CD8-positive, alpha-beta memory T cell (primary cell): ENCODE measurements at places on chromosomes 5 and 9.

DNA sequence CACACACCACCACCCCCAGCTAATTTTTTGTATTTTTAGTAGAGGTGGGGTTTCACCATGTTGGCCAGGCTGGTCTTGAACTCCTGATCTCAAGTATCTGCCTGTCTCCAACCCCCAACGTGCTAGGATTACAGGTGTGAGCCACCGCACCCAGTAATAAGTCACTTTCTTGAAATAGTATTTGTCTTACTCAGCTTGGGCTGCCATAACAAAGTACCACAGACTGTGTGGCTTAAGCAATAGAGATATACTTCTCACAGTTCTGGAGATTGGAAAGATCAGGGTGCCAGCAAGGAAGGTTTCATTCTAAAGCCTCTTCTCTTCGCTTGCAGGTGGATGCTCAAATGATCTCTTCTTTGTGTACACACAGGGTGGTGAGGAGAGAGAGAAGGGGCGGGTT, 99.8 kb downstream of the ARRDC3 start:
- no peak for DNase-seq

DNA sequence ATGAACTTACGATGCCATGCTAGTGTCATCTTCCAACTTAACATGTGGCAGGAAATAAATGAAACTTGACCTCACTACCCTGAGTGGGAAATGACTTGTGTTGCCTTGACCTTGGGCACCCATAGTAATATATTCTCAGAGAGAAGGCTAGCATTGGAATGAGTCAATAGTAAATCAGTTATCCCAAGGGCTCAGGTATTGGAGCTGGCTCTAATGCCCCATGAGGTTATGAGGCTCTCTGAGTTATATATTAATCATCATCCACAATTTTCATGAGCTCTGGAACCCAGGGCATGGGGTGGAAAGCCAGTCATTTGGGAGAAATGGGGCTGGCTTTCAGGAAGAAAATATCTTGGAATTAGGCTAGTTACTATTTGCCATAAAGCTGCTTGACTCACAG, 42.4 kb upstream of the SMIM32 start:
- DNase-seq = no peak

DNA sequence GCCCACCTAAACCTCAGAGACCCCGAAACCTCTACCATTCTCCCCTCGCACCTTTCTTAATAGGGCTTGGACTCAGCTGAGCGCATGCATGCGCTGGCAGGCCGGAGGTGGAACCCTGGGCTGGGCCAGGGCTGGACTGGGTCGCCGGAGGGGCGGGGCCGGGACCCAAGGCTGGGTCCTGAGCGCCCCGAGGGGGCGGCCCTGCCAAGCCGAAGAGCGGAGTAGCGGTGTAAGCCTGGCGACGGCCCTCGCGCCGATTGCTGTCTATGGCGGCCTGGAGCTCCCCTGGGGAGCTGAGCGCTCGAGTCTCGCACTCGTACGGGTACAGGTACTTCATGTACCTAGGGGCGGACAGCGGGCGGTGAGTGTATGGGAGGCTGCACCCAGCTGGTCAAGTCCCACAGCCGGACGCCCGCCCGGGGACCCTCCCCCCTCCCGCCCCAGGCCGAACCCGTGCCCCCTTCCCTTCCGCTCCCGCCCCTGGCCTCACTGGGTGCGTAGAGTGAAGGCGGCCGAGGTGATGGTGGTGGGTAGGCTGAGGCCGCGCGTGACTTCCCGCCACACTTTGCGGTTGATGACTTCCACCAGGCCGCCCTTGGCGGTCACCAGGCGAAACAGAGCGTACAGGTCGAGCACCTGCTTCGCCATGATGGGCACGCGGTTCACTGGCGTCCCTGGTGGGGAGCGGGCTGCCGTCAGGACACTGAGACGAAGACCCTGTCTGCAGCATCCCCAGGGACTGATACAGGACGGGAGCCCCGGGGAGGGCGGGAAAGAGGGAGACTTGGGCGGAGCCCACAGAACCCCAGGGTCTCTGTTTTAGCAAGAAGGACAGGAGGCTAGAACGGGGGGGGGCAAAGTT, 3.3 kb upstream of the DCTN3 start:
- no peak for DNase-seq

DNA sequence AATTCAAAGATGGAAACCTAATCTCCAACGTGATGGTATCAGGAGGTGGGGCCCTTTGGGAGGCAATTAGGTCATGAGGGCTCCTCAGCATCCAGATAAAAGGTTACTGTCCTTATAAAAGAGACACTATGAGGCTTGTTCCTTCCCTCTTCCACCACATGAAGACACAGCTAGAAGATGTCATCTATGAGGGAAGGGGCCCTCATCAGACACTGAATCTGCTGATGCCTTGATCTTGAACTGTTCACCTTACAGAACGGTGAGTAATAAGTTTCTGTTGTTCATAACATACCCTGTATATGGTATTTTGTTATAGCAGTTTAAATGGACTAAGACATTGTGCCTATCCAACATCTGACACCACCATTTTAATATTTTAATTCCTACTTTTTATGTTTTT, 19.7 kb upstream of the CCNH start:
- no peak for DNase-seq

DNA sequence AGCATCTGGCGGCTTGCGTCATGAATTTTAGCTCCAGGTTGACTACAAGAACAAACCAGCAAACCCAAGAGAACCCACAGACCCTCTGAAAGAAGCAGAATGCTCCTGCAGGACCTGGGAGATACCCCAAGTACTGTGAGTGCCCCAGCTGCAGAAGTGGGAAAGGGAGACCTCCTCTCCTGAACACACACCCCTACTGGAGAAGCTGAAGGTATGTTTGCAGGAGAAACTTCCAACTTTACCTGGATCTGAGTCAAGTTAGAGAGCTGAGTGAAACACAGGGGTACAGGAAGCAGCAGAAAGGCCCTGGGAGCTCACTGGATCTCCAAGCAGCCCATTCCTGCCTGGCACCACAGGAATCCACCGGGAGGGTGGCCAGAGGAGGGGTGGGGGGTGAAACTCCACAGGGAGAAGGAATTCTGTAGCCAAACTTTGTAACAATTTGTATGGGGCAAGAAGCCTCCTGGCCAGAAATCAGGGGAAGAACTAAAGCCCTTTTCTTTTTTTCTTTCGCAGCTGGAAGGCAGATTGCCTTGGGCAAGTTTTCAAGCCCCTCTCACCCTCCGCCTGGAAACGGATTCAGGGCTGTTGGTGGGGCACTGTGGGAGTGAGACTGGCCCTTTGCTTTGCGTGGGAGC, 576.2 kb downstream of the BNC2 start:
- DNase-seq = no peak

DNA sequence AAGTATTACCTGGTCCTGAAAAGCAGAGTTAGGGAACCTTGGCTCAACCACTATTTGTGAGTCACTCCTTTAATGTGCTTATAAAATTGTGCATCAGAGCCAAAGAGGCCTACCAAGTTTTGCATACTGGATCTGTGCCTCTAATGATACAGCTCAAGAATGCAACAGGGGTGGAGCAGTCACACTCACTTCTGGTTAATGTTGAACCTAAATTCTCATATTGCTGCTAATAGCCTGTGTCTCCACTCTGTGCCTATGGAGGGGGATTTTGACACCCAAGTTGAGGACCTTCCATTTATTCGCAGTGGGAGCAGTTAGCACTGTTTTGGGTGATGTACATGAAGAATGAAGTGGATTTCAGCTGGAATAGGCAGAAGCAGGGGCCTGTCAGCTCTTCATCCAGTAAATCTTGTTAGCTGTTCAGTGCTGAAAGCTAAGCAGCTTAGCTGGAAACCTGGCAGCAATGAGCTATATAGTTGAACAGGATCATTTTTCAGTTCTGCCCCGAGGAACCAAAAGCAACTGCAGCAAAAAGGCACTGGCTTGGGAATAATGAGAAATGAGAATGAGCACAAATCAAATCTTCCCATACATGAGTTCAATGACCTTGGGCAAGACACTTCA, 9.7 kb downstream of the SH3TC2 start:
- DNase-seq = no peak

- no peak for DNase-seq
These were observed 20.4 kb downstream of the XRCC4 start for GRCh38 chr5:83097689-83098231.

DNA sequence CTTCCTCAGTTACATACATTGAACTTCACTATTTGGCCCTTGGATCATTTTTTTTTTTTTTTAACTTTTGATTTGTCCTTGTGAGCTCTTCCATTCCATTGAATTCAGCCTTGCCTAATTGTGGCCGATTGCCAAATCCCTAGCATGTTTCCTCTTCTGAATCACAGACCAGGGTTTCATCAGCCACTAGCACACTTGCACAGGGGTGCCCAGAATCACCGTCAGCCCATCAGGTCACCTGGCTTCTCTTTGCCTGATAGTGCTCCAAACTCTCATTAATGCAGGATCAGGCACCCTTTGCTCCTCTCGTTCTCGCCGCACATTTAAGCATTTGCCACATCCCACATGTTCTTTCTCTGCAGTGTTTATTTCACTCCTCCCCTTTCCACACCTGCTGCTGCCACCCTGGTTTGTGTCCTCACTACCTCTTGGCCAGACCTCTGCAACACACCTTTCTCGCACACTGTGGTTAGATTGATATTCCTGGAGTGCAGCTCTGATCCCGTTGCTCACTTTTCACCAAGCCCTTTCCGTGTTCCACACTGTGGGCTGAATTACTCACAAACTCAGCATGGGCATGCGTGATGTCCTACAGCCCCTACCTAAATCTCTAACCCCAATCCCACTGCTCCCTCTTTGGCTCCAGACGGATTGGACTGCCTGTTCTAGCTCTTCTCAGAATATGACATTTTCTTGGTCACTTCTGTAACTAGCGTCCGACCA, 9.8 kb downstream of the PIK3R1 start:
- DNase-seq = no peak

DNA sequence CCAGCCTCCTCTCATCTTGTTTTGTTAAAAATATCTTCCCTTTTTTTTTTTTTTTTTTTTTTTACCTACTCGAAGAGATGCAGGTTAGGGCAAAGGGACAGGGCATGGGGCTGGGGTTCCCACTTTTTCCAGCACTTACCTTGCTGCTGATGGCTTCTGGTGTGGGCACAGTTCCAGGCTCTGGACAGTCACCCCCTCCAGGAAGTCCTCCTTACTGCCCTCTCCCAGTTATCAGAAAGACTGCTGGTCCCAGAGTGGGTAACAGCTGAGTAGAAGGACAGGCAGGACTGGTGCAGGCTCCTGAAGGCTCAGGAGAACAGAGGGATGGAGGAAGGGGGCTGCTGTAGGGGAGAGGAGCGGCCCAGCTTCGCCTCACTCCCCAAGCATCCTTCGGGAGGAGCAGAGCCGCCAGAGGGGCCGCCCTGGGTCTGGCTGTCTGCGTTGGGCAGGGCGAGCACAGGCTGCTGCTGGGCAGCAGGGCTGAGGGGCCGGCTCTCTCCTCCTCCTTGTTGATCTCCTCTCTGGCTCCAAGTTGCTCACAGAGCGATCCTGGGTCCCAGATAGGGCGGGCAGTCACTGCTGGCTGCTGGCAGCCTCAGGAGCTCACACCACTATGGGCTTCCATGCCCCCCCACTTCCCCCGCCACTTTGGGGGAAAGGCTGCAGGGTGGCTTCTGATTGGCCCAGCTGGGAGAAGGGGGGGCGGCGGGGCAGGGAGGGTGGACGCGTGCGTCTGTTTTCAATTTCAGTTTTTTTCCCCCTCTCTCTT, at the start of gene PDGFRB:
Gene PDGFRB, minus strand, starts transcription at position 588 of the 769 bp plus-strand sequence. CDS start 18,798 bp downstream, outside the sequence.
- DNase-seq = peak; percentile 59

GRCh38 chr5:135833961-135834638, 363 bp upstream of the SLC25A48 start:
- no peak for DNase-seq

GRCh38 chr5:50653946-50654345, 12.5 kb upstream of the PARP8 start:
- no peak for DNase-seq

GRCh38 chr9:80502306-80502705, 930.5 kb downstream of the TLE4 start:
- DNase-seq = no peak

DNA sequence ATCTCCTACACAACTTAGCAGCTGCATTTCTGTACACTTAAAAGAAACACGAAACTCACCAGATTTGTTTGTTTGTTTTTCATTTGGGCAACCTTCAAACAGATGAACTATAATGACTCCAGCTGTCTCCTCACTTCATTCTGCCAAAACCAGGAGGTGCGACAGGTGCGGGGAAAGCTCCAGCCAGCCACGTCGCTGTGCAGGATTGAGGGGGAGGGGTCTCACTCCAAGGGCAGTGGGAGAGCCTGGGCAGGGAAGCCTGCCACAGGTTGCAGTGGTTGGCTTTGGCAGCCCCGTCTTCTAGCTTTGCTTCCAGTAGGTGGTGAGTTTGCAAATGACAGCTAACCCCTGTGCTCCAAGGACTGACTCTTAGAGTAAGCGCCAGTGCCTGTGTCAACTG, 215.8 kb downstream of the CEMIP2 start:
- no peak for DNase-seq

GRCh38 chr5:115858396-115858795, 16.7 kb downstream of the AP3S1 start:
- DNase-seq = no peak

DNA sequence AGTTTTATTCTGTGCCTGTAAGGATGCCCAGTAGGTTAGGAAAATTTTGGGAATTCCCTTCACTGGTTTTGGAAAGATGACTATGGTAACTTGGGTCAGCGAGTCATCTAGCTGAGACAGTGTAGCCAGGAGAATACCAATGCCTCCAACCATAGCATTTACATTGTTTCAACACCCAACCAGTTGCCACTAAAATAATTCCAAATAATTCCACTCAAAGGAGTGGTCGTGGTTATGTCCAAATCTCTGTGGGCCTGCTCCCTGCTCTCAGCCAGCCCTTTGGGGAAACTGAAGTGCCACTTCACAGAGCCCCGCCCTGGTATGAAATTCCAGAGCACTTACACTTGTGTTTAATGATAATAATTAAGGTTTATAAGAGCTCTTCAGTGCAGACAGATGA, 310.5 kb downstream of the PLK2 start:
- no peak for DNase-seq

GRCh38 chr5:160921423-160922285, 69.6 kb upstream of the ATP10B start:
- no peak for DNase-seq

DNA sequence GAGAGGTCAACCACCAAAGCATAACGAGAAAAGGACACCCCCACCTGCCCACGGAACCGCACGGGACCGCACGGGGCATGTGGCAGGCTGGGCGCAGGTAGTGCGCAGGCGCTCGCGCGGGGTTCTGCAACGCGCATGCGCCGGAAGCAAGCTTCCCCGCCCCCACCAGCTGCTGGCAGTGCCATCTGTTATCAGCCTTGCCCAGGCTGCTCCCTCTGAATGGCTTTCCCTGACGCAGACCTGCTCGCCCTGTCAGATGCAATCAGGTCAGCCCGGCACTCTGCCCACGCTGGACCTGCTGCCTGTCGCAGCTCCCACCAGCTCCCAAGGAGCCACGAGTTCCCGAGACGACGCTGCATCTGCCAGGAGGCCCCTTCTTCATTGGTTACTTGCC, 22.8 kb downstream of the PTCH1 start:
- DNase-seq = no peak

DNA sequence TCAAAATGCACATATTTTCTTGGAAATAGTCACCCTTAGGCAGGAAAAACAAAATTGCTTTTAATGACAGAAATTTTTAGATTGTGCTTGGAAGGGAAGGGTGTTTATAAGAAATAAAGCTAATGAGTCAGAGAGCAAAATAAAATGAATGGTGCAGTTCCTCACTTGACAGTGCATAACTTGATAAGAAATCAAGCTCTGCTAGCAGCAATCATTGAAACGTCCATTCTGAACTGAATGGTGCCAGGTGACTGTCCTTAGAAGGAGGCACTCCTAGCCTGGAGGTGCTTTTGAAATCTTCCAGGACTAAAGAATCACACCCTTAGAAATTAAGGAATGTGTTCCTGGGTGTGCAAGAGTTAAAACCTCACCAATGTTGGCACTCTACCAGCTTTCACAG, 202.5 kb downstream of the EFNA5 start:
- DNase-seq = no peak

GRCh38 chr5:7827610-7828009, 23.3 kb downstream of the CFAP90 start:
- DNase-seq = no peak
